ENCODE measurements at places on chromosomes 12 and 14.

GRCh38 chr14:89212386-89213235 is 204.4 kb downstream of the FOXN3 start:
- no peak for DNase-seq

DNA sequence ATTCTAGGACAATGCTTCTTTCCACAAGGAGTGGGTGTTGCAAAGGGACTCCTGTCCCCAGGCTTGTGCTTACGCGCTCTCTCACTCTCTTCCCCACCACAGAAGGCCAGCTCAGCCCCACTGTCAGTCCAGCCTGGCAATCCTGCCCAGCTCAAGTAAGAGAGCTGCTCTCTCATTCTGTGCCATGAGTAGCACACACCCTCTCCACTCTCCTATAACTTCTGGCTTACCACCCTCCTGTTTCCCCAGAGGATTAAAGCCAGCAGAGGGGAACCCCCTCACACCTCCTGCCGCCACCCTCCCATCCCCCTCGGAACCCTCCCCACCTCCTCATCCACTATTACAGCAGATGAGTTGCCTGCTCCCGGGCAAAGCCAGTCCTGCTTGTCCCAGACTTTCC is 17.1 kb downstream of the NCKAP5L start:
- no peak for DNase-seq

DNA sequence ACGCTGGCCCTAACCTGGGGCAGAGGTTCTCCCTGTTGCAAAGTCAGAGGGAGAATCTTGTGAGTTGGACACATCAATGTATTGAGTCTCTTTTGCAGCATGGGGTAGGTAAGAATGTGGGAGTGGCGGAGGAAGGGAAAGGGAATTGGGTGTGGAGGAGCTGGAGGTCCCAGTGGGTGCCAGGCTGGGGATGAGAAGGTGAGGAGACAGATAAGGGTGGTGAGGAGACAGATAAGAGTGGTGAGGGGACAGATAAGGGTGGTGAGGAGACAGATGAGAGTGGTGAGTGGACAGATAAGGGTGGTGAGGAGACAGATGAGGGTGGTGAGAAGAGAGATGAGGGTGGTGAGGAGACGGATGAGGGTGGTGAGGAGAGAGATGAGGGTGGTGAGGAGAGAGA is 72.9 kb upstream of the SFSWAP start:
- no peak for DNase-seq

DNA sequence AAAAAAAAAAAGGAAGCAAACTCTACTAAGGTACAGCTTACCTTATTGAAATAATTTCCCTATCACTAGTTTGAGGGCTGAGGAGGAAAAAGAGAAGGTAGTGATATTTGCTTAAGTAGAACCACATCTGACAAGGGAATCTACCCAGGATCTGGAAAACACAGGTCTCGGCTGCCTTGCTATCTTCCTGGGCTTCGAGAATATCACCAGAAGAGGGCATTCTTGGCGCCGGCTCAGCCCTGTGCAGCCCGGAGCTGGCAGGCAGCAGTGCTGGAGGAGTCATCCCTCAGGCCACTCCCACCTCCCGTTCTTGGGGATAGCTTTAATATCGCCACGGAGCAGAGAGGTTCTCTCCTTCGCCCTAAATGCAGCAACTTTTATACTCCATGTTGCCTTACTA is 1181.2 kb downstream of the VRK1 start:
- DNase-seq: peak; percentile 67

- no peak for DNase-seq
Observed at GRCh38 chr12:45125997-45126396, 75.1 kb upstream of the DBX2 start.

- DNase-seq: no peak
Observed at GRCh38 chr12:2258025-2258424, 205.2 kb downstream of the CACNA1C start.

DNA sequence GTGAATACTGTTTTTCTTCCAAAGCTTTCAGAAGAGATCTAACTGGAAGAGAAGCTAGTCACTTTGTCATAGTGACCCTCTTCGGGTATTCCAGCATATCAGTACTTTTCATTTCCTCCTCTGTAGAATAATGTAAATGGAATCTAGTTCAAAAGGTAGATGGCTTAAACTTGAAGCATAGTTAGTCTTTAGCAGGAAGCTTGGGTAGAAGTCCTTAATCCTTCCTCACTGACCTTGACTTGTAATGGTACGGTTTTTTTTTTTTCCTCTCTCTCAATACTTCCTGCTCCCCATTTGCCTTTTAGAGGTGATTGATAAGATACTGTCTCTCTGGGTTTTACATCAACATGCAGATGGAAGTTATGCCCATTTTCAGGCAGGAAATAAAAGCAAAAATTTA is 1.7 kb downstream of the FBXO34 start:
- no peak for DNase-seq

DNA sequence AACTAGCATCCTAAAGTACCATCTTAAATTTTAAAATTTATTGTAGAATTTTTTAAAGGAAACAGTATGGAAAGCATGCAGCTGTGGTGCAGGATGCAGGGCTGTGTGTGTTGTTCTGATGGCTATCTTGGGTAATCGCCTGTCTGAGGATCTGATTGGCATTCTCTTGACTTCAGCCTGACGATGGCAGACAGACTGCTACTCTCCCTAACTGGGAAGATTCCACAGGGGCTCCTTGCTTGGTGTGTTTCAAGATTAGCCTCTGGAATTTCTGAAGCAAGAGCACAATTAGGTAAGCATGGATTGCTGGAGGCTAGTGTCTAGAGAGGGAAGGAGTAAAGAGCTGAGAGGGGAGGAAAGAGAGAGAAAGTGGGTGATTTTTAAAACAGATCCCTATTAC is 696.8 kb upstream of the LRFN5 start:
- DNase-seq: no peak

DNA sequence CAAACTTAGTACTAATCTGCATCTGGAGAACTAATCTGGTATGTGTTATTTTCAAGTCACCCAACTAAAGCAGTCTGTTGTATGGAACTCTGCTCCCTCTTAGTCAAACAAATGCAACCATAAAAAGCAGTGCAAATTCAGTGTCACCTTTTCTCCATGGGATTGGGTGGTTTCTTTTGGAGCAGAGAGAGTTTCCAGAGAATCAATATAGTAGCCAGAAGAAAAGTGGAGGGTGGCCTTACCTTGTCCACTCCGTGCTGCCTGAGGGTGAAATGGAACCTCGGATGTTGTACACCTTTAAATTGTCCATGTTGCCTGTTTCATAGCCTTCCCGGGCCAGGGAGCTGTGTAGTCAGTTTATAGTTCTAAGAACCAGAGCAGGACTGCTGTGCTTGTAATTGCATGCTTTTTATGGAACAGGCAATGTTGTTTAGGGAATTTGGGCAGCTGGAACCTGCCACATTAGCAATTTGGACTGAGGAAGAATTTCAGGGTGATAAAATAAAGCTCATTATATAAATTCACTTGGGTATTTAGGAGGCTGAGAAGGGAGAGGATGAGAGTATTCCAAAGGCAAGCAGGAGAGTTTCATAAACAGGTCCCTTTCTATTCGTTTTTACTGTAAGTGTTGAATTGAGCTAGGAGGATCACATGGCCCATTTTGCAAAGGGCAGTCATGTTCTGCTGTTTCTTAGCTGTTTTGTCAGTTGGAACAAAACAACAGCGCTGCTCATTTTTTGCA is 60.5 kb downstream of the CRADD start:
- no peak for DNase-seq

DNA sequence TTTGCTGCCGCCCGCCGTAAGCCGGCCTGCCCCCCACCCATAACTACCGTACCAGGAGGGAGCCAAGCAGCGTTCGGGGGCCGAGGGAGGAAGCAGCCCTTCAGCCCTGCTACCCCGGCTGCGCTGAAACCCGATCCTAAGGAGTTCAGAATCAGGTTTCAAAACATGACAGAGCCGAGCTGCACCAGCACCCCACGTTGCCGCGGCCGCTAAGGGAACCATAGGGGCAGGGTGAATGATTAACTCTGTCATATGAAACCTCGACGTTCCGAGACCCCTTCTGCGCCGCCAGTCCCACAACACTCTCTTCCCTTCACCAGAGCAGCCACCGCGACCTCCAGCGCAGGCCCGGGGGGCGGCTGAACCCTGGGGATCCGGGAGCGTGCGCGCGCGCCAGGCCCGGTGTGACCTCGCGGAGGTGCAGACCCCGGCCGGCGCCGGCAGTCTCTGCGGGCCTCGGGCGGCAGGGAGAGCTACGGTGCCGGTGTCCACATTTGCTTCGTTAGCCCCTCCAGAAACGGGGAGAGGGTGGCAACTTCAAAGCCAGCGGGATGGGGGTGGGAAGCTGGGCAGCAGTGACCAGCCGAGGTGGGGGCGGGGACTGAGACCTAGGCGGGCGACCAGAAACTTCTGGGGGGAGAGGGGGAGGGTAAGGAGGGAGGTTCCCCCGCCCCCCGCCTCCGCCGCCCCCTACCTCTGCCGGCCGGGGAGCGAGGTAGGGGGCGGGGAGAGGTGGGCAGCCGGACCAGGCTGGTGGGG is 1.6 kb downstream of the SIX4 start:
- DNase-seq: no peak

GRCh38 chr12:48750215-48750614 is 33.7 kb upstream of the CCNT1 start:
- DNase-seq: no peak

- DNase-seq: no peak
Observed at GRCh38 chr14:43336351-43336750, 1170.7 kb downstream of the FSCB start.

- DNase-seq: no peak
Observed at GRCh38 chr14:71961972-71962371, 29.7 kb downstream of the RGS6 start.

- DNase-seq: no peak
Observed at GRCh38 chr12:3256103-3256631, 179.0 kb downstream of the TSPAN9 start.

- no peak for DNase-seq
Observed at GRCh38 chr12:54133772-54134375, 54.9 kb downstream of the SMUG1 start.

DNA sequence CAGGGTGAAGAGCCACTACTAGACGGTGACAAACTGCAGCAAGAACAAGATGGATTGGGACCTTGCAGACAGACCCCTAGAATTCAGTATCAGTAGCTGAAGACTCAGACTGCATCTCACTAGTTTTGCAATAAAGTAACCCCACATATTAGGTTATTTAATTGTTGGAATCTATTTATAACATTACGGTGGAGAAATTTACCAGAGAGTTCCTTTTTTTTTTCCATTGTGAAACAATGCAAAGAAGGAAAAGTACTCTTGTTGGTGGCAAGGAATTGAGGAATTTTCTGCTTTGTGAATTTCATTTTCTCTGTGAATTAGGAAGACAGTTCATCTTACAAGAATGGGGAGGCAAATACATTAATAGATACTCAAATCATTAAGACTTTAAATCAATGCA is 185.7 kb upstream of the PPFIA2 start:
- no peak for DNase-seq

DNA sequence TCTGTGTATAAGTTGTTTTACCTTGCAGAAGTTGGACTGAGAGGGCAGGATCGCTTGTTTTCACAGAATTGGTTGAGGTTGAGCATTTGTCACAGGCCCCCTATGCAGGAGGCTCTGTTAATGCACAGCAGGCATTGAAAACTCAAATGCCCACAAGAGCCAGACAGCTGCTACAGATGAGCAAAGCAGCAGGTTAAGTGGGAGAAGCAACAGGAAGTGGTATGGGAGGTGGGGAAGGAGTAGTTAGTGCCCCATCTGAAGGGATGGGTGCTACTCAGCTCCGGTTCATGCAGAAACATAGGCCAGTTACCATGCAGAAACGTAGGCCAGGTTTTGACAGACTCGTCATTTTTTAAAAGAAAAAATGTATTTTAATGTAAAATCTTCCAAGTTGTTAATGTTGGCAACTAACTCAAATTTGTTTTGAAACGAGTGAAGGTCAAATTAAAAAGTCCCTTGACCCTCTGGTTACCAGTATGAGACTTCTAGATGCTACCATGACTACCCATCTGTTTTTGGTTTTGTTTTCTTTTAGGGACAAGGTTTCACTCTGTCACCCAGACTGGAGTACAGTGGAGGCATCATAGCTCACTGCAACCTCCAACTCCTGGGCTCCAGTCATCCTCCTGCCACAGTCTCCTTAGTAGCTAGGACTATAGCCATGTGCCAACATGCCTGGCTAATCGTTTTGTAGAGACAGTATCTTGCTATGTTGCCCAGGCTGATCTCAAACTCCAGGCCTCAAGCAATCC is 84.7 kb upstream of the FRMD6 start:
- DNase-seq: no peak

Measured in activated T-helper 1 cell treated with anti-CD3 and anti-CD28 coated beads, Interleukin-2, amount 50 U/mL, for 16 hours (primary cell).